ENCODE measurements at places on chromosomes 3 and 15.

DNA sequence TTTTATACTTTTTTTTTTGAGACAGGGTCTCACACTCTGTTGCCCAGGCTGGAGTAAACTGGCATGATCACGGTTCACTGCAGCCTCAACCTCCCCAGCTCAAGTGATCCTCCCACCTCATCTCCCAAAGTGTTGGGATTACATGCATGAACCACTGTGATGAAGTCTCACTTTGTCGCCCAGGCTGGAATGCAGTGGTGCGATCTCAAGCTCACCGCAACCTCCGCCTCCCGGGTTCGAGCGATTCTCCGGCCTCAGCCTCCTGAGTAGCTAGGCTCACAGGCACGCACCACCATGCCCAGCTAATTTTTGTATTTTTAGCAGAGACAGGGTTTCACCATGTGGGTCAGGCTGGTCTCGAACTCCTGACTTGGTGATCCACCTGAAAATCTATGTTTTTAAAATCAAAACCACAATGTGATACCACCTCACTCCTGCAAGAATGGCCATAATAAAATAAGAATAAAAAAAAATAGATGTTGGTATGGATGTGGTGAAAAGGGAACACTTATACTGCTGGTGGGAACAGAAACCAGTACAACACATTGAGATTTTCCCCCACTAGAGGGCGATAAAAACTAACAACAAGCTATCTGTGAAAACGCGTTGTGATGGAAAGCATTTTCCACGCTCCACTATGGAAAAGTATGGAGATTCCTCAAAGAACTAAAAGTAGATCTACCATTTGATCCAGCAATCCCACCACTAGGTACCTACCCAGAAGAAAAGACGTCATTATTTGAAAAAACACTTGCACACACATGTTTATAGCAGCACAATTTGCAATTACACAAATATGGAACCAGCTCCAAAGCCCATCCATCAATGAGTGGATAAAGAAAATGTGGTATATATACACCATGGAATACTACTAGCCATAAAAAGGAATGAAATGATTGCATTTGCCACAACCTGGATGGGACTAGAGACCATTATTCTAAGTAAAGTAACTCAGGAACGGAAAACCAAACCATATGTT lies 26.8 kb upstream of the OCA2 start:
- no peak for DNase-seq

DNA sequence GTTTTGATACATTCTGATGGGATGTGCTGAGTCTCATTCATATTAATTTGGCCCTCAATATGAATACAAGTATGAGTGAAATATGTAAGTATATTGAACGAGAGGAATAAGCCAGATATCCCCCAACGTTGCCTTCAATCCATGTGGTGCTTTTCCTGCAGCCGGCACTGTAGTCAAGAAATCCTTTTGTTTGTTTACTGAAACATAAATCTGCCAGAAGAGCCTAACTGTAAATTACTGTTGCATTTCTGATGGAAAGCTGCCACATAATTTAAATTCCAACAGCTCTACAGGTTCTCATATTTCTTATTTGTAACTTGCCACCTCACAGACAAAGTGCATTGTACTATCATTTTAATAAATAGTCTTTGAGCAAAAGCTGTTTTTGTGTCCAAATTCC lies 314.0 kb downstream of the KBTBD8 start:
- DNase-seq = no peak

DNA sequence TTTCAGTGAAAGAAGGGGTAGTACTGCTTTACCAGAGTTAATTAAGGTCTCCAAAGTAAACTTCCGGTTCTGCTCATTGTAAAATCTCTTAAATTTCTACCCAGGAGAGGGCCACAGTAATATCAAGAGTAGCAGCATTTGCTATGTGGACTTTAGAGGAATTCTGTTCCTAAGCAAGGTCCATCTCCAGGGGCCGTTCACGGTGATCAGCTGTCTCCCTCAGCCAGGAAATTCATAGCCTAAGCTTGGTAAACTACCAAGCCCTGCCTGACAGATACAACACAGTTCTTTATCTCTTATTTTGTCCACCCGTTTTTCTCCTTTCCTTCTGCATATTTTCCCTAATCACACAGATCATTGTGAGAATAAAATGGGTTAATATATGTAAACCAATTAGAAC lies 2.3 kb downstream of the DUT start:
- DNase-seq = no peak

DNA sequence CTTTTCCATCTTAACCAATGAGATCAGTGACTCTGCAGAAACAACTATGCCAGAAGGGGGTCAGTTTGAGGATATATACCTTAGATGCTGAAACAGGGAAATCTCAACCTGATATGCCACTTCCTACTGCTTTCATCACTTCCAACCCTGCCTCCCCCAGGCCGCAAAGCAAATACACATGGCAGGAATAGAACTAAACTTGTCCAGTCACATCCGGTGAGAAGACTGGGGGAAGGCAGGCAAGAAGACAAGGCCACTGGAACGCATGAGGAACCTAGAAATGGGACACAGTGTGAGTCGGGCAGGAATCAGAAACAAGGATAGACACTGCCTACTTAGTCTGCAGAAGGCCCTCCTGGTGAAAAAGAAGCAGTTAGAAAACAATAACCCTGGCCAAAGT lies 90.6 kb downstream of the MYO5A start:
- no peak for DNase-seq

DNA sequence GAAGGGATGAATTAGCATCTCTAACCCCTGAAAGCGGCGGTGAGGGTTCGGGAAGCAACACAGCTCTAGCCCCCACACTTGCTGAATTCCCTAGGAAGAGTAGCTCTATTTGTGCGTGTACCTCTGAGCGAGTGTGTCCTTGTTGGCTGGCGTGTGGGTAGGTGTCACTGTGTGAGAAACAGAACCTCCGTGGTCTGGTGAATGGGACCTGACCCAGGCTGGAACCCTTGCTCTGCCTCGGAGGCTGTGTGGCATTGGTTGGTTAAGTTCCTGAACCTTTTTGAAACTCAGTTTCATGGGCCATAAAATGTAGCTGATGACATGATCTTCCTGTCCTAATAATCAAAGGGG lies 414 bp upstream of the TMEM115 start:
- no peak for DNase-seq

GRCh38 chr15:99059010-99059981 lies 45.6 kb upstream of the SYNM start:
- peak; percentile 92 for DNase-seq

- DNase-seq = no peak
Observed at GRCh38 chr15:50546566-50546965, at the start of gene USP50. Gene USP50 (minus strand): TSS chr15:50546666. CDS start chr15:50546525, 141 bp downstream.

DNA sequence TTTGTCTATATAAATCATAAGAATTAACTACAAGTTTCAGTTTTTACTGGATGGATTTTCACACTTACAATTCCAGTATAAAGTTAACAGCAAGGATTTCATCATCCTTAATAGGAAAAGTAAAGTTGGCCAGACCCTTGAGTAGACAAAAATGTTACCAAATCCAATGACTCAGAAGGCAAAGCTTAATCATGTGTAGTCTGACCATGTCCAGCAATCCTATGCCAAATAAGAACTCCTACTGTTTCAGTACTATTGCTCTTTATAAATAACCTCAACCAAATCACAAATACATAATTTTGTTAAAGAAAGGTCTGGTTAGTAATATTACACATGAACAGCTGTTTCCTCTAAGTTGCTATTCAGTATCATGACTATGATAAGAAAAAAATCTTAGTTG lies 35.0 kb downstream of the PLOD2 start:
- no peak for DNase-seq

DNA sequence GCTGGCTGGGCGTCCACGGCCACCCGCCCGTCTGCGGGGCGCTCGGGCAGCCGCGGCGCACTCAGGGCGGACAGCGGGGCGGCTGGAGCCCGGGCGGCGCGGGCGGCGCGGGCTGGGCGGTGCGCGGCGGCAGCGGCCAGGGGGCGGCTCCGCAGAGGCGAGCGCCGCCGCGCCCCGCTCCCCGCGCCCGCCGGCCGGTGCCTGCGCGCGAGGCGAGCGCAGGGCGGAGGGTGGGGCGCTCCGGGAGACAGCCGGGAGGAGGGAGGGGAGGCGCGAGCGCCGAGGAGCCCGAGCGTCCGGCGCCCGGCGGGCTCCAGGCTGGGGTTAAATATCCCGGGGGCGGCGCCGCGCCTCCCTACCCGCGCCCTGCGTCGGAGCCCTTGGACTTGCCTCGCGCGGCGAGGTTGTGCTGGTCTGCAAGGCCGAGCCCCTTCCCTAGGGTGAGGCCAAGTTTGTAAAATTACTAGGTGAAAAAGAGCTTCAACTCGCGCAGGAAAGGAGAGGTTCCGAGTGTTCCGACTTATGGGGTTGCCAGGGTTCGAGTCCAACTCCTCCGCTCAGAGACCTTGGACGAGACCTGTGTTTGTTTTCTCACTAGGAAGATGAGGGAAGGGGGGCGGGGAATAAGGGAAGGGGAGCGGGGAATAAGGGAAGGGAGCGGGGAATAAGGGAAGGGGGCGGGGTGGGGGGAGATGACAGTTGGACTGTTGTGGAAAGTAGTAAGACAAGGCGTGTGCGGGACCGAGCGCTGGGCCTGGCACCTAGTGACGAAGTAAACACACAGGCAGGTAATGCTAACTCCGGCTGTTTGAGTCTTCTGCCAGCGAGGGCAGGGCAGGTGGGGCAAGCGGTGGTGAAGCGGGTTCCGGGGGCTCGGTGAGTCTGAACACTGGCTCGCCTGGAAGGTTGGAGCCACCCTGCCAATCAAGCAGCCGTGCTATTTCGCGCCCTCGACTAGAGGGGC lies at the start of gene TNFAIP8L3:
TNFAIP8L3 (minus strand) TSS at position 301 of the 964 bp plus-strand sequence. CDS start 311 bp downstream, outside the sequence.
- peak; percentile 48 for DNase-seq

DNA sequence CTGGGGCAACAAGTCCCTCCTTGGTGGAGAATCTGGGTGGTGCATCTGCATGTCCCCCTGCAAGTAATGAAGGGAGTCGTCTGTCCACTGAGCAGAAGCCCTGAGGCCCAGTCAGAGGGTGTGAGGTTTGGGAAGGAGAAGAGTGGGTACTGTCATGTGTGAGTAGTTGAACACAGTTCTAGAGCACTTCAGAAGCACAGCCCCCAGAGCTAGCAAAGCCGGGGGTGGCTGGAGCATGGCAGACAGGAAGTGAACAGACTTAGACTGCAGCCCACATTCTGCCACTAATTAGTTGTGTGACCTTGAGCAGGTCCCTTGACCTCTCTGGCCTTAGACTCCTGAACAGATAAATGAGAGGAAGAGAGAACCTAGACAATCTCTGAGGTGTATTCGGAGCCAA lies 207.6 kb downstream of the UACA start:
- DNase-seq = no peak

- no peak for DNase-seq
Observed at GRCh38 chr15:52057996-52058395, 39.0 kb downstream of the MAPK6 start.

GRCh38 chr15:57323299-57323805 lies 53.0 kb upstream of the CGNL1 start:
- no peak for DNase-seq

DNA sequence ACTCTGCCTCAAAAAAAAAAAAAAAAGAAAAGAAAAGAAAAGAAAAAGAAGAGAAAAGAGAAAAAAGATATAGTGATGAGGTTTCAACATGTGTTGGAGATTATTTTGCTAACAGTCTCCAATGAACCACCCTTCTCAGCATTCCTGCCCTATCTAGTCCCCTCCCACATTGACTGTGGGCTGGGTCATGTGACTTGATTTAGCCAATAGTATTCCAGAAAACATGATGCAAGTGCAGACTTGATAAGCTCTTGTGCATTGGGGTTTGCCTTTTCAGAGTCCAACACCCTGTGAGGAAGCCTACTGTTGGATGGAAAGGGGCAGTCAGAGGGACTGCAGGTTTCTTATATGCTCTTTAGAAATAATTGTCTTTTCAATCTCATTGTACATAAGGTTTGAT lies 37.8 kb upstream of the MED12L start:
- DNase-seq = no peak

DNA sequence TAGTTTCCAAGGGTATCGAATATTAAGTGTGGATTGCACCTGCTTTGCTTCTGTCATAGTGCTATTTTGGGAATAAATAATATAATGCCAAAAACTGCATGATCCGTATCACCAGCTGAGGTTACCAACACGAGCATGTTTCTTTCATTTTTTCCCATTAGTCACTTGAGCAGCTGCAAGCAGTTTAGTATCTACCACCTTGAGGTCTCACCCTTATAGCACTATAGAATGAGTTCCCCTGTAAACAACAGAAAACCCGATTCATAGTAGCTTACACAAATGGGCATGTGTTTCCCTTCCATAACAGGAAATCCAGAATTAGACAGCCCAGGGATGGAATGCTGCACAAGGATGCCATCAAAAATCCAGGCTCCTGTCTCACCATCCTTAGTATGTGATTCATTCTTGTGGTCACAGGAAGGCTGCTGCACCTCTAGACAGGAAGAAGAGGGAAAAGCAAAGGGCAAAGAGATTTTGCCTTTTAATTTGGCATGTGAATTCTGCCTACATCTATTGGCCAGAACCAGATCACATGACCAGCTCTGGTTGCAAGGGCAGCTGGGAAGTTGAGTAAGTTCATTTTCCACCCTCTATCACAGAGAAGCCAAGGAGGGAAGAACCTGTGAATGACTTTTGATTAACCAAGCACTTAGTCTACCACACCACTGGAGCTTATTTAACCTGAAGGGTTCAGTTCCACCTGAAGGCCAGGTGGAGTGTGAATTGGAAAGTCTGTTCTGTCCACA lies 91.3 kb upstream of the SLC25A36 start:
- no peak for DNase-seq

DNA sequence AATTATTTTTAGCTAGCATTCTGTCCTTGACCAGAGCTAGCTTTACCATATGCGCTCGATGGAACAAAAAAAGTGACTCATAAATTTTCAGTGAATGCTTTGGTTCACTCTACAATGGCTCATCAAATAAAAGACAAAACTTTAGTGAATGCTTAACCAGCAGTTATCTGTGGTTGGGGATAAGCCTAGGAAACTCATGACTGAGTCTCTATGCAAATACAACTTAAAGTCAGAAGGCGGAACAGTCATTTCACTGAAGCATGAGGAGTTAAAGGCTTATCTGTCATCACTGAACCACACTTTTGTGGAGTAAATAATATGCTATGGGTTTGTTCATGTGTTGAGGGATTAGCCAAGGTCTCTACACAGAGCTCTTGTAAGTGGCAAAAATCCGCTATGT lies 308.4 kb downstream of the SQOR start:
- no peak for DNase-seq

DNA sequence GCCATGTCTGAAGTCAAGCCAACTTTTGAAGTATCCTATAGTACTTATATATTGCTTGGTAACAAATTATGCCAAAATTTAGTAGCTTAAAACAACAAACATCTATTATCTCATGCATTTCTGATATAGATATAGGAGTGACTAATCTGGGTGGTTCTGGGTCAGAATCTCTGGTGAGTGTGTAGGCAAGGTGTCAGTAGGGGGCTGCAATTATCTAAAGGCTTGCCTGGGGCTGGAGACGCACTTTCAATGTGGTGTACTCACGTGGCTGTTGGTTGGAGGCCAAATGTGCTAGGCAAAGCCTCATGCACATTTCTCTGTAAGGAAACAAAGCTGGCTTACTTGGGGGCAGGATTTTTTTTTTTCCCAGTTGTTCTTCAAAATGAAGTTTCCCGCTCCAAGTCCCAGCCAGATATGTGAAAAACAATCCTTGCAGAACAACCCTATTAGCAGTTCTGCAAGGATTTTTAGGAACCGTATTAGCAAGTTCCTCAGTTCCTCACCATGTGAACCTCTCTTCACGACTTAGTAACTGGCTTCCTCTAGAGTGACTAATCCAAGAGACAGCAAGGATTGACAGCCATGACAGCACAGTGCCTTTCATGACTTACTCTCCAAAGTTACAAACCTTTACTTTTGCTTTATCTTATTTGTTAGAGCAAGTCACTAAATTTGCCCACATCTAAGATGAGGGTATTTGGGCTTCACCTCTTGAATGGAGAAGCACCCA lies 25.8 kb downstream of the GREM1 start:
- no peak for DNase-seq

GRCh38 chr3:116005404-116005803 lies 382.1 kb downstream of the GAP43 start:
- peak; percentile 40 for DNase-seq

Data from left hindlimb (tissue), 1 donor.